CD4-positive, CD25-positive, alpha-beta regulatory T cell (primary cell): ENCODE measurements at places on chromosomes 2 and 18.

DNA sequence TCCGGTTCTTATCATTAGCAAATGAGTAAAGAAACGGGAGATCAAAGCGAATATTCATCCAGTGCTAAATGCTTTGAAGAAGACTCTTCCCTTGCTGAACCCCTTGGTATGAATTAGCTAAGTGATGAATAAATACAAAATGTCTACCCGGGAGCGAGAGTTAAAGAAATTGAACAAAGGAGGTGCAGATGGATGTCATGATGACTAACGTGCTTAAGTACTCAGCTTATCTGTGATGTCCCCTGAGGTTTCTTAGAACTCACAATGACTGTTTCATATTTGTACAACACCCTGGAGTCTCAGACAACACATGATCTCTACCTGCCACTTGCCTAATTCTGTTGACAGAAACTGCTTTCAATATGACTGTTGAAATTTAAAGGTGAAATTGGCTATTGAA, 148.5 kb downstream of the TMEM200C start:
- no peak for DNase-seq

DNA sequence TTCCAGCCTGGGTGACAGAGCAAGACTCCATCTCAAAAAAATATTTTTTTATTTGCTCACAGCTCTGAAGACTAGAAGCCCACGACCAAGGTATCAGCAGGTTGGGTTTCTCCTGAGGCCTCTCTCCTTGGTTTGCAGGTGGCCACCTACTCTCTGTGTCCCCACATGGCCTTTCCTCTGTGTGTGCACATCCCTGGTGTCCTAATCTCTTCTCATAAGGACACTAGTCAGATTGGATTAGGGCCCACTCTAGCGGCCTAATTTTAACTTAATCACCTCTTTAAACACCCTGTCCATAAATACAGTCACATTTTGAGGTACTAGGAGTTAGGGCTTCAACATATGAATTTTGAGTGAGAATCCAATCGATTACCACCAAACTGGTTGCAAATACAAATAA, 2.0 kb upstream of the RAB3GAP1 start:
- DNase-seq, result no peak

DNA sequence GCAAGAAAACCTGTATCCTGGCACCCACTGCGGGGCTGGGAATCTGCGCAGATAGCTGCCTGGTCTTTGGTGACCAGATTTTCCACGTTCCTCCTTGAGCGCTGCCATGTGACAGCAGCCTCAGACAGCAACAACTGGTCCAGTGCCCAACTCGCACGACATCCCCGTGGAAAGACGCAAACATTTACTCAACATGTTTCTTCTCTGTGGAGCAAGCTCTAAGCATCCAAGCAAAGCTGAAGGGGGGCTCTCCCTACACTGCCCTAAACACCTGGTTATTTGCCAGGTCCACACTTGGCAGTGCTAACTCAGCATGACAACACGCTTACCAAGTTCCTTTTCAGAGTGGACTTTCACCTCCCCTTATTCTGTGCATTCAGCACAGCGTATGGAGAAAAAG, 11.3 kb downstream of the ZNF516 start:
- DNase-seq, result no peak

DNA sequence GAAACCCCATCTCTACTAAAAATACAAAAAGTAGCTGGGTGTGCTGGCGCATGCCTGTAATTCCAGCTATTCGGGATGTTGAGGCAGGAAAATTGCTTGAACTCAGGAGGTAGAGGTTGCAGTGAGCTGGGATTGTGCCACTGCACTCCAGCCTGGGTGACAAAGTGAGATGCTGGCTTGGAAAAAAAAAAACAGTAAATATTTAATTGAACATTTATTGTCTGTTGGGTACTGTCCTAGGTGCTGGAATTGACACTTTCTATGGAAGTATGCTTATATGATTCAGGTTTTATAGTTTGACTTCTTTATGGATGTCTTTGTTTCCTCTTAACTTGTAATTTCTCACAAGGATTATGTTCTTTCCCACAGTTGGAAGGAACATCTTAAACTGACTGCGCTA, 633.1 kb upstream of the SETBP1 start:
- DNase-seq, result no peak

DNA sequence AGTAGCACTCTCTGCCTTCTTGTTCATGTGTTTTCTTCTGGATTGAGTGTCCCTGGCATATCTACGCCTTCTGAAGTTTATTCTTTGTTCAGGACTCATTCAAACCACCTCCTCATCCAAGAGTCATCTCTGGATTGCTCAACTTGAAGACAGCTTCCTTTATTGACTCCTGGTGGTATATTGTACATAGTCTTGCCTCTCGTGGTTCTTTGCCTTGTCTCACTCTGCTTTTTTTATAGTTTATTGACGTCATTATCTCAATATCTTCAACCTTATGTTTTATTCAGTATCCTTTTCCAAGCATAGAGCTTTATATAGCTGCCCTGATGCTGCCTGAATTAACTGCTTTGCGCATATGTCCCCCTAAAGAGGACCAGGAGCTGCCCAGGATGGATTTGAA, 161.7 kb downstream of the INSIG2 start:
- DNase-seq, result no peak

GRCh38 chr2:2889646-2890045, 488.0 kb downstream of the EIPR1 start:
- no peak for DNase-seq

- no peak for DNase-seq
Observed at GRCh38 chr2:16507655-16508489, 157.8 kb downstream of the CYRIA start.
